Stimulated activated CD8-positive, alpha-beta memory T cell treated with anti-CD3 and anti-CD28 coated beads, Interleukin-7, amount 100 ng/mL, for 4 hours (primary cell): ENCODE measurements at places on chromosomes 4 and X.

- no peak for DNase-seq
Measured at GRCh38 chr4:112860830-112861690, 188.4 kb upstream of the ANK2 start.

DNA sequence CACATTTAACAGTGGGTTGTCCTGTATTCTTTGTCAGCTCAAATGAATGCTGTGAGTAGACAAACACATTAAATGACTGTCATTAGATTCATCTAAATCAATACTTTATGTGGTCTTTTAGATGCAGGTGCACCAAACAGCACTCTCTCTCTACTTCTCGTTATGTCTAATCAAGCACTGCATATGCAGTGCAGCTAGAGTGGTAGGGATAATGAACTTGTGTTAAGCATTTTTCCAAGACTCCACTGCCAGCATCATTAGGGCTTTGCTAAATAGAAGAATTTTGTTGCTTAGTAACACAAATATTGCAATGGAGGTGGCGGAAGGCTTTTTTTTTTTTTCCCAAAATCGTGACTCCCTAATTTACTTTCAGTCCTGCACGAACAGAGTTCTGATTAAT lies 447.0 kb upstream of the GALNT7 start:
- DNase-seq, result no peak

- no peak for DNase-seq
Measured at GRCh38 chrX:111581086-111581485, 69.6 kb downstream of the SERTM2 start.

DNA sequence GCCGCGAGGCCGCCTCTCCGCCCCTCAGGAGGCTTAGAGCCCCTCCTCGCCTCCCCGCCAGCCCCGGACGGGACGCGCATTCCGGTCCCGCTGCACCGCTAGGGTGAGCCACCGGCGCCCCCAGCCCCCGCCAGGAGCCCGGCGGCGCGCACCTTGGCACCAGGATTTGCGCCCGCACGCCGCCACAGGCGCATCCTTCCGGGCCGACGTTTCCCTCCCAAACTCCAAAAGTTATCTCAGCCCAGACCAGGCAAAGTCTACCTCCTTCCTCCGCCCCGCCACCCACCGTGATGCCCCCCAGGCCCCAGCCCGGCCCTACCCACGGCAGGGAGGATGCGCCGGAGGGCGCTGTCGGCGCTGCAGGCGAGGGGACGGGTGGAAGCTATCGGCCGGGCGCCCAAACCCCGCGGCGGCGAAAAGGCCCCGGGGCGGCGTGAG lies 538 bp downstream of the SCML2 start:
- DNase-seq, result no peak

- no peak for DNase-seq
Measured at GRCh38 chr4:69811166-69811565, 48.8 kb downstream of the SULT1E1 start.

- no peak for DNase-seq
Measured at GRCh38 chr4:7590189-7590588, 155.5 kb upstream of the PSAPL1 start.

DNA sequence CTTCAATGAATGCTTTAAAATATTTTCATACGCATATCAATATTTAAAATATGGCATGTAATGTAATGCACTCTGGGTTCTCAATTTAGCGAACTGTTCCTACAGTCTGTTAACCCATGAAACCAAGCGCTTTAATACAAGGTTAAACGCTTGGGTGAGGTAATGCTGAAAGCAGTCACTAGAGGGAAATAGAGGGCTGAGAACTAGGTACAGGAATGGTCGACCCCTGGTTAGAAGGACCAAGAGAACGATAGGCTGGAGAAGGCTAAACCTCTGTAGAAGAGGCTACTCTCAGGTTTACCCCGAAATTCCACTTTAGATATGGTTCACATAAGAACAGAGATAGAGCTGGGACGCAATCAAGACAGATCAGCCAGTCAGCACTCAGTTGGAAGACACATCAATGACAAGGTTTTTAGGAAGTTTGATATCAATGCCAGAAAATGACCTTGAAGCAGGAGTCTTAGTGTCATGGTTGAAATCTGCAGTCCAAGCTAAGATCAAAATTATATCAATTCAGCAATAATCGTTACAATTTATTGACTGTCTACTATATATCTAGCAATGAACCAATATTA lies 26.9 kb downstream of the ARSJ start:
- no peak for DNase-seq

DNA sequence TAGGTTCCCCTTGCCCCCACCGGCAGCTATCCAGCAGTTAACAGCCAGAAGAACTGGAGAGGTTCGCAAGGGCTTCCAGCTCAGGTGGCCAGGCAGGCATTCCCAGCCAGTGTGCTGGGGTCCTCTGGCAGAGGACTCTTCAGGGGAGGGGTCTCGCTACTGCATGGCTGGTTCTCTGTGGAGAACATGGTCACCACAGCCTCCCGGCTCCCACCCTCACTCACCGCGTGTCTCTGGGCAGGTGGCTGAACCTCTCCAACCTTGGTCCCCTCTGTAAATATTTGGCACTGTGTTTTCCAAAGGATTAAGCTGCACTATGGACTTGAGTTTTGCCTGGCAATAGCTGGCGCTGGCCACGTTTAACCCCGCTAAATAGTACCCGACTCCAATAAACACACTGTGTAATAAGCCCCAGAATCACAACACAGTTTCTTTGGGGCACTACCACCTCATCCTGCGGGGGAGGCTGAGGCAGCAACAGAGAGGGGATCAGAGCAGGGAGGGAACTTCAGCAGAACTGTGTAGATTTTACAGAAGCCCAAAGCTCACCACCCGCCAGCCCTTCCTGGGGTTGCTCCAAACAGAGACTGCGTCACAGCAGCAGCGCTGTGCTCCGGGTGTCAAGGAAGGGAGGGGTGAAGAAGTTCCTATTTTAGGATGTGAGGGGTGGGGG lies 15.2 kb downstream of the BCOR start:
- no peak for DNase-seq

DNA sequence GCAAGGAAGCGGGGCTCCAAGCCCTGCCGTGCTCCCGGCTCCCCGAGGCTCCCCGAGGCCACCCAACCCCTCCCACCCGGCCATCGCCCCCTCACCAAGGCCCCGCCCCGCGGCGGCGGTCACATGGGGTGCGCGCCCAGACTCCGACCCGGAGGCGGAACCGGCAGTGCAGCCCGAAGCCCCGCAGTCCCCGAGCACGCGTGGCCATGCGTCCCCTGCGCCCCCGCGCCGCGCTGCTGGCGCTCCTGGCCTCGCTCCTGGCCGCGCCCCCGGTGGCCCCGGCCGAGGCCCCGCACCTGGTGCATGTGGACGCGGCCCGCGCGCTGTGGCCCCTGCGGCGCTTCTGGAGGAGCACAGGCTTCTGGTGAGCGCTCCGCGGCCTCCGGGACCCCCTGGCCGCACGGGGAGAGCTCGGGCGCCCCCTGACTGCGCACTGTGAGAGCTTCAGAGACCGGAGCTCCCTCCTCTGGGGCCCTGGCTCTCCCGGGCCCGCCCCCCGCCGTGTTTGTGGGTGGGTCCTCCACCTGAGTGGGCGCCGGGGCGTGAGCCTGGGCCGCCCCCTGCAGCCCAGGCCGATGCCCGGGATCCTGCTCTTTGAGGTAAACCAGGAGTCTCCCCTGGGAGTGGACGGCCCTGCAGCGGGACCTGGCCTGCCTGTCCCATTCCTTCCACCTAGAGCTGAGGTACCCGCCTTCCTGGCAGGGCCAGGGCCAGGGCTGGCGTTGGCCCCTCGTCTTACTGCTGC lies at the start of gene IDUA:
Gene IDUA (plus strand): TSS at position 166 of the 745 bp plus-strand sequence. CDS start 41 bp downstream, at position 207.
- peak; percentile 91 for DNase-seq

GRCh38 chr4:96974295-96974694 lies 1134.4 kb downstream of the PDHA2 start:
- no peak for DNase-seq

- DNase-seq, result no peak
Measured at GRCh38 chr4:47031751-47032404, 511 bp downstream of the GABRB1 start.

GRCh38 chrX:49958727-49959485 lies 36.5 kb downstream of the CLCN5 start:
- no peak for DNase-seq

DNA sequence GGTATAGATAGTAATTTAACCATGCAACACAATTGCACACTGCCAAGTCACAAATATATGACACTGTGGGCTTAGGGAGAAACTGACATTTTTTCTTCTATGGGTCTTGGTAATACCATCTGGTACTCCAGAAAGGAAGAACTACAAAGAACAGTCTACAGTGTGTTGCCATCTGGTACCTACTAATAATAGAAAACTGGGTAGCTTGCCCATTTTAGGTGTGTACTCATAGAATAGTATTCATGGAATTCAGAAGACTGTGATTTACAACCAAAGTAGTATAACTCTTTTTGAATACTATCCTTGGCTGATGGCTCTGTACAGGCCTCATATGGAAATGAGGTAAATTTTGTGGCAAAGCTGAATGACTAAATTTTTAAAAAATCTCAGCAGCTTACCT lies 132.6 kb upstream of the RPS6KA6 start:
- DNase-seq, result no peak

GRCh38 chr4:19193274-19193981 lies 1058.3 kb upstream of the SLIT2 start:
- DNase-seq, result no peak

GRCh38 chr4:40196272-40196671 lies 559 bp upstream of the RHOH start:
- DNase-seq, result no peak

DNA sequence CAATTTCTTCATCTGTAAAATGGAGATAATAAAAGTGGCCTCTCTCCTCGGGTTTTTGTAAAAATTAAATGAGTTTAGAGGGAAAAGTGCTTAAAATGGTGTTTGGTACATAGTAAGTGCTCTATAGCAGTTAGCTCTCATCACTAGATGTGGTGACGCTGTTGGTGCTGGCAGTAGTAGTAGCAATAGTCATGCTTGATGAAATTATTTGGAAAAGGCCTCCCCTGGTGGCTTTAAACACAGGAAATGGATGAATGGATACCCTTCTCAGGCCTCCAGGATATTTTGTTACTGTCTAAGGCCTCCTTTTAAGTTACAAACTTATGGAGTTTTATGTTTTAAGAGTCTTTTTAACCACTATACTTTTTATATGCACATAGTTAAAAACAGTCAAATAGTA lies 142.9 kb downstream of the CBR4 start:
- DNase-seq, result no peak

- no peak for DNase-seq
Measured at GRCh38 chrX:70132877-70133302, 357 bp upstream of the IGBP1 start.

GRCh38 chr4:6183740-6184139 lies 16.6 kb downstream of the JAKMIP1 start:
- DNase-seq, result no peak

GRCh38 chrX:54181202-54181953 lies 1.7 kb downstream of the FAM120C start:
- no peak for DNase-seq

- DNase-seq, result no peak
Measured at GRCh38 chrX:53939127-53939526, 105.1 kb downstream of the PHF8 start.

GRCh38 chr4:113586072-113586471 lies 175.5 kb downstream of the CAMK2D start:
- DNase-seq, result no peak

DNA sequence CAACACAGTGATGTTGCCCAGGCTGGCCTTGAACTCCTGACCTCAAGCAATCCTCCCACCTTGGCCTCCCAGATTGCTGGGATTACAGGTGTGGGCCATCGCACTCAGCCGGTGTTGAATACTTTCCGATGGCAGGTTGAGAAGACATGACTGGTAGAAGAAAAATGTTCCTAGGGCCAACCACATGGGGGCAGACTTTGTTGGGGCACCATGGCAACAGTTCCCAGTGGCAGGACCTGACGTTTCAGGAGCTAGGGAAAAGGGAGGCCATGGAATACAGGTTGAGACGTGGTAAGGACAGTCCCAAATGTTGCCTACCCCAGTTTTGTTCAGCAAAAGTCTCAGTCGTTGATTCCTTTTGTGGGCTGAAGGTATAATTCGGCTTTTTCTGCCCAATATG lies 134.6 kb downstream of the ASMT start:
- no peak for DNase-seq

GRCh38 chr4:166165829-166166420 lies 292.9 kb downstream of the TLL1 start:
- no peak for DNase-seq

GRCh38 chr4:98000940-98001339 lies 142.3 kb downstream of the STPG2 start:
- no peak for DNase-seq

DNA sequence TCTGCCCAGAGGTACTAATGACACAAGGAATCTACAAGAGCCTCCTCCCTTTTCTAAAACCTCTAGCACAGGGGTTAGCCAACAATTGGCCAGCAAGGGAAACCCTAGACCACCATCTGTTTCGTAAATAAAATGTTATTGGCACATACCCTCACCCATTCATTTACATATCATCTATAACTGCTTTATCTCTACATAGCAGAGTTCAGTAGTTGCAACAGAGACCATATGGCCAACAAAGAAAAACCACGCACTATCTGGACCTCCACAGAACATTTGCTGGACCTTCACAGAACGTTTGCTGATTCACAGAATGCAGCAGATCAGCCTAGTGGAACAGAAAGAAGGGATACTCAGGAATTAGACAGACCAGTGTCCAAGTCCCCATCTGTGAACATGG lies 9.4 kb downstream of the SLC2A9 start:
- DNase-seq, result no peak

DNA sequence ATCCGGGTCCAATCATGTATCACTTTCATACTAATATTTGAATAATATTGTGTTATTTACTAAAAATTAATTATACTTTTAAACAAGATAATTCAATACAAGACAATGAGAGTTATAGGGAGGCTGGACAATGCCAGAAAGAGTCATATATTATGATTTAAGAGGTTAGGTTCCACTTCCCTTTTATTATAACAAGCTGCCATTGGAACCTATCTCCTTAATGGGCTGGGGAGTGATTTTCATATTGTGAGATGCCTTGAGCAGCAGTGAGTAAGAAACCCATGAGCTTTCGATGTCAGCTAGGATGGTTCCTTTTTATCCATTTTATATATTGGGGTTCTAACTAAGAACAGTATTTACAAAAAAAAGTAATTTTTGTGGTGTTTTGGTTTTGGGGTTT lies 91.8 kb downstream of the MAB21L2 start:
- no peak for DNase-seq

GRCh38 chrX:128581615-128582014 lies 529.4 kb upstream of the ACTRT1 start:
- DNase-seq, result no peak

DNA sequence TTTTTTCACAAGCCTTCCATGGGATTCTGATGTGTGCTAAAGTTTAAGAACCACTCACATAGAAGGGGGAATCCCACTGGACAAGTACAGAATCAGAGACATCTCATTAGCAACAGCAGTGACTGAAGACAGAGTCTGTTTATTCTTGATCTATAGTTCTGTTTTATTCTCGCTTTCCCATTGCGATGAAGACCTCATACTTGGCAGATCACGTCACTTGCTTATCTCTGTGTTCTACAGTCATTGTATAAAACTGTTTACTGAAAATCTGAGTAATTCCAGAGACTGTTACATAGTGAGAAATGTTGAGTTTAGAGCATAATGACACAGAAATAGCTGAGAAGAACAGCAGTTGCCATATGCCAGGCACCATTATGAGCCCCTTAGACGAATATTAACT lies 185.5 kb downstream of the PTTG2 start:
- DNase-seq, result no peak

GRCh38 chr4:48590884-48591283 lies 100.8 kb downstream of the ZAR1 start:
- no peak for DNase-seq

- no peak for DNase-seq
Measured at GRCh38 chr4:25783943-25784342, 78.8 kb downstream of the SEL1L3 start.

GRCh38 chrX:42519666-42520231 lies 258.2 kb downstream of the PPP1R2C start:
- DNase-seq, result no peak
